ENCODE measurements at places on chromosomes 11 and 22.

DNA sequence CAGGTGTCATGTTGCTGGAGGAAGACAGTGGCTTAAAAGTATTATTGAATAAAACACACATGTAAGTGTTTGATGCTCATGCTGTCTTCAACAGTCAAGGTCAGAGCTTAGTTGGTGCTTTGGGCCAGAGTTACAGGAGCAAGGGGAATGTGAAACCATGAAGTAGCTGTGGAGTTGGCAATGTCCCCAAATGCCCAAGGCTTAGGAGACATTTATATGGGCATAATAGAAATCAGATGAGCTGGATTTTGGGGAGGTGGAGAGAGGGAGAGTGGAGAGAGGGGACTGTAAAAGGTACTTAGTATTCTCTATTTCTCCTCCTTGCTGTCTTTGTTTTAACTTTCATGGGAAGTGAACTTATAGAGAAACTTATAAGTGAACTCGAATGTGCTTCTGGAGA, 407.8 kb downstream of the ETS1 start:
- no peak for DNase-seq

- no peak for DNase-seq
Measured at GRCh38 chr11:27028561-27028965, 12.1 kb upstream of the BBOX1 start.

GRCh38 chr11:72231396-72232259, 7.1 kb downstream of the INPPL1 start:
- no peak for DNase-seq

- no peak for DNase-seq
Measured at GRCh38 chr11:112400476-112401014, 139.9 kb upstream of the PLET1 start.

Data from WTC11 (cell line).